Psoas muscle (tissue), 8 donors: ENCODE measurements at places on chromosomes 2 and 18.

- DNase-seq = no peak
These were observed 88.8 kb upstream of the DNMT3A start for GRCh38 chr2:25430556-25430955.

DNA sequence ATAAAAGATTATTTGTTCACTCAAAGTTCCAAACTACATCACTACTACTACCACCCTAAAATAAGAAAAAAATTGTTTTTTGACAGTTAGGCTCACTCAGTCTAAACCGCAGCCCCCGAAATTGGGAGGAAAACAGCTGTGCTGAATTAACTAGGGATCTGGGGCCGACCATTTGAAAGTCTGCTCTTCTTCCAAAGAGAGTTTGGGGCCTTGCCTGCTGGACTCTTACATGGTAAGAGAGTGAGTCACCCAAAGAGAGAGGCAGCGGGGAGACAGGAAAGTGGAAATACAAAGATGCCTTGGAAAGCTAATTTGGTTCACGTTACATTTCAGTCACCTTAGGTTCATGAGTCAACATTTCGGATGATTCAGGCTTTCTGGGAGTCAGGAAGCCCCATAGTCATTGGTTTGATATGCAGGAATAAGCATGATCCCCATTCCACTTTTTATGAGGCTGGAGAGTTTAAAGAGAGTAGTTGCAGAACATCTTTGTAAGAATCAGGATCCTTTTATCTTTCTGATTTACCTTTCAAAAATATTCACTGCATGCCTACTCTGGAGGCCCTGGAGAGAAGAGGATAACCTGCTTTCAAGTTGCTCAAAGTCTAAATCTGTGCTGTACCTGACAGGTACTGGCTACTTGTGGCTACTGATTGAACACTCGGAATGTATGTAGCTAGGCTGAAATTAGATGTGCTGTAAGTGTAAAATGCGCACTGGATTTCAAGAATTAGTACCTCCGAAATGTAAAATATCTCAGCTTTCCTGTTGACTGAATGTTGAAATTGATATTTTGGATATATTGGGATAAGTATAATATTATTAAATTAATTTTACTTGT lies 995 bp upstream of the RTN4 start:
- DNase-seq = peak; percentile 57

DNA sequence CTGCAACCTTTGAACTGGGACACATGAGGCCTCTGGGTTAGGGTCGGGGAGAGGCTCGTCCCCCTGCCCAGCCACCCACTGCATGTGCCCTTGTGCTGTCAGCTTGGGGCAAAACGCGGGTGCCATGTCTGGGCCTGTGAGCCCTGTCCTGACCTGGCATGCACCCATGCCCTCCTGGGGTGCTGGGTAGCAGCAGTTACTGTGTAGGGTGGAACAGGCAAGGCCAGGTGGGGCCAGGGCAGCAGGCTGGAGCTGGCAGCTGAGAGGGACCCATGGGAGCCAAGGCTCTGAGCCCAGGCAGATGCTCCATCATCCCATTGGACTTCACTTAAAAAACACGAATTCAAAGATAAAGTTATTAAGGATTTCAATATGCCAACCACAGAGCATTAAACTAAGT lies 133.8 kb upstream of the REV1 start:
- no peak for DNase-seq

- DNase-seq = no peak
These were observed at the start of gene SERPINB11 for GRCh38 chr18:63702660-63703059. Gene SERPINB11 (plus strand): TSS chr18:63702960. CDS start chr18:63710194, 7,234 bp downstream.

- no peak for DNase-seq
These were observed 360.9 kb upstream of the ACVR2A start for GRCh38 chr2:147483911-147484310.

DNA sequence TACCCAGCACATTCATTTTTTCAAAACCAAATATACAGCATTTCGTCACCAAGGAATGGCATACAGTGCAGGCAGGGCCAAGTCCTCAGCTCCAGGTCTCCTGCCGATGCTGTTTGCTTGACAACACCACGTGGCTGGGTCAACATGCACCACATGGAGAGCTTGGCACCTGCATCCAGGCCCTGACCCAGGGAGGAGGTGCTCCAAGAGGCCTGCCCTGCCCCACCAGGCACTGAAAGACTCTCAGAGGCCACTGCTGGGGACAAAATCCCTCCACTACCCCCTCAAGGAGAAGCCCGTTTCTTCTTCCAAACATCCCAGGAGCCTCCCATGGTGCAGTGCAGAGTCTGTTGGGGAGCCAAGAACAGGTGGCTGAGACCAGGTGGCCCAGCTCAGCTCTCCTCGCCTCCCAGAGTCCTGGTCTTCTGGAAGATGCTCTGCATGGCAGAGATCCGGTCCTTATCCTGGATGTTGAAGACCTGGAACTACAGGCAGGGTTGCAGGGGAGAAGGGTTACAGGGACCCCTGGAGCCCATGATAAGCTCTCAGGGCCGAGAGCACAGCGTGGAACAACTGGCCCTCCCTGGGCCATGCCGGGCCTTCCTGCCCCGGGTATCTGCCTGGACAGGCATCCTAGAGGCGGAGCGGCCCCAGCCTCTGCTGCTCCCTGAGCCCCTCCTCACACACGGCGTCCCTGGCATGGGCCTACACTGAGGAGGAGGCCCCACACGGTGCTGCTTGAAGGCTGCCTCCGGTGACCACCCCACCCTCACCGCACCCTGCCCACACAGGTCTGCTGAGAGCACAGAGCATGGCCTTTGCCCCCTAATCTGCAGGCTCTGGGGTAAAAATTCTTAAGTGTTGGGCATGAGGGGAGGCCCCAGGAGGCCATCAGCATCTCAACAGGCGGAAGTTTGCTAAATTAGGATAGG lies 9.0 kb downstream of the MAB21L4 start:
- DNase-seq = no peak

- no peak for DNase-seq
These were observed 34.0 kb downstream of the LOXHD1 start for GRCh38 chr18:46622999-46623398.

DNA sequence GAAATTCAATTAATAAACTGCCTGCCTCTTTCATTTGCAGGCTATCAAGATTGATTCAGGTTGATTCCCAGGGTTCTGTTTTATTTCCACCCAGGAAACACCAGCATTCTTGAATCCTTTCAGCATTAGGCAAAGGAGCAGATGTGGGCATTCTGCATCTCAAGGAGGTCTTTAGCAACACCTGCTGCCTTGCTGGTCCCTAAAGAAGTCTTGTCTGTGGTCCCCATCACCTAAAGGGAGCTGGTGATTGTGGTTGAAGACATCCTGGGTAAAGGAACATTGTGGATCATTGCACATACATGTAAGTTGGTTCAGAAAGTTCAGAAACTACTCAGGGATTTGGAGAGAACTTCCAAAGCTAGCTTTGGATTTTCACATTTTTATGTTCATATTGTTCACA lies 78.3 kb downstream of the EVA1A start:
- DNase-seq = no peak

DNA sequence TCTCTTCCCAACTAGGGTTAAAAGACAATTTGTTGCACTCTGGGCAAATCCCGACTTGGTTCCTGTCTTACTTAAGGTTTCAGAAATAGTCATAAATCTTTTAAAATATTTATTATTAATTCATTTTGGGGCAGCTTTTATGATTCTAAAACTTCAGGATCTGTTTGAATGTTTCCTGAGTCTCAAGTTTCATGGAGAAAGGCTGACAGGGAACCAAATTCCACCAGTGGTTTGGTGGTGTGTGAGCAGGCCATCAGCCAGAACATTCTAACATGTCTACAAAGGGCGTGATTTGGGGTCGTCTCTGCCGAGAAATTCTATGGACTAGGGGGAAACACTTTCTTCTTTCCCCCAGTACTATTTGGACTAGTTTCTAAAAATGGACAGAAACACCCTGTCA lies 366.4 kb downstream of the ZNF521 start:
- DNase-seq = no peak

GRCh38 chr2:207238831-207239701 lies 73.3 kb upstream of the KLF7 start:
- DNase-seq = peak; percentile 70

DNA sequence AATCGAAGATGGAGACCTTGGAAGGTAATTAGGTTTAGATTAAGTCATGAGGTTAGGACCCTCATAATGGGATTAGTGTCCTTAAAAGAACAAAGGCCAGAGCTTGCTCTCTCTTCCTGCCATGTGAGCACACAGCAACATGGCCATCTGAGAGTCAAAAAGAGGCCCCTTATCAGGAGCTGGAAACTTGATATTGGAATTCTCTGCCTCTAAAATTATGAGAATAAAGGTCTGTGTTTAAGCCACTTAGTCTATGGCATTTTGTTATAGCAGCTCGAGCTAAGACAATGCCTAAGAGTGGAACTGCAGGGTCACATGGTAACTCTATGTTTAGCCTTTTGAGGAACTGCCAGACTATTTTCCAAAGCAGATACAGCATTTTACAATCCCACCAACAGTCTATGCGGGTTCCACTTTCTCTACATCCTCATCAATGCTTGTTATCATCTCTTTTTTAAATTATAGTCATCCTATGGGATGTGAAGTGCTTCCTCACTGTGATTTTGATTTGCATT lies 42.4 kb downstream of the THADA start:
- no peak for DNase-seq

GRCh38 chr2:31255911-31256571 lies 22.1 kb downstream of the EHD3 start:
- no peak for DNase-seq

DNA sequence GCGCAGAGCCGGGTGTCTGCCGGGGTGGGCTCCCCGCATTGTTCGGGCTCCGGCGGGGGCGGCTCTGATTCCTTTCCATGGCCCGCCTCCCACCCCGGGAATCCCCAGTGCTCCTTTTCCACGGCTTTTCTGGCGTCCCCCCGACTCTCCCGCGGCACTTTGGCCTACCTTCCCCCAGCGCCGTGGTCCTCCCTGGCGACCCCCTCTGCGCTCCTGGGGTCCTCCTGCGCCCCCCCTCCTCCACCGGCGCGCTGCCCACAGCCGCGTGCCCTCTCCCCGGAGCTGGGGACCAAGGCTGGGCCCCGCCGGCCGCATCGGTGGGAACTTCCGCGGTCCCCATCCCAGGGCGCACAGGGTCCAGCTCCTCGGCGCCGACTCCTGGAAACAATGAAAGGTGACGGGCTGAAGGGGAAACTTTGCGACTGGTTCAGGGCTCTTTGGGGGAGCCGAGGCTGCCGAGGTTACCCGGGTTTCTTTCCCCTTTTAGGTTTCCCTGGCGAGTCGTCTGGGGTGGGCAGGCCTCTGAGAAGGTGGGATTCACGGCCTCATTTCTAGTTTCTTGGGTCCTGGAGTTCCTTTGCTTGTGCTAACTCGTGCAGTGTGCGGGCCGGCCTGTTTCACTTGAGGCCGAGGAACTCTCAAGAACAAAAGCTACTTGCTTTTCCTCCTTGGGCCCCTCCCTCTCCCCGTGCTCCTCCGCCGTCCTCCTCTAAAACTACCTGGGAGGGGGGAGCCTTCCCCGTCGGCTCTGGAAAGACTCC lies 2.2 kb downstream of the TGIF1 start:
- peak; percentile 42 for DNase-seq

DNA sequence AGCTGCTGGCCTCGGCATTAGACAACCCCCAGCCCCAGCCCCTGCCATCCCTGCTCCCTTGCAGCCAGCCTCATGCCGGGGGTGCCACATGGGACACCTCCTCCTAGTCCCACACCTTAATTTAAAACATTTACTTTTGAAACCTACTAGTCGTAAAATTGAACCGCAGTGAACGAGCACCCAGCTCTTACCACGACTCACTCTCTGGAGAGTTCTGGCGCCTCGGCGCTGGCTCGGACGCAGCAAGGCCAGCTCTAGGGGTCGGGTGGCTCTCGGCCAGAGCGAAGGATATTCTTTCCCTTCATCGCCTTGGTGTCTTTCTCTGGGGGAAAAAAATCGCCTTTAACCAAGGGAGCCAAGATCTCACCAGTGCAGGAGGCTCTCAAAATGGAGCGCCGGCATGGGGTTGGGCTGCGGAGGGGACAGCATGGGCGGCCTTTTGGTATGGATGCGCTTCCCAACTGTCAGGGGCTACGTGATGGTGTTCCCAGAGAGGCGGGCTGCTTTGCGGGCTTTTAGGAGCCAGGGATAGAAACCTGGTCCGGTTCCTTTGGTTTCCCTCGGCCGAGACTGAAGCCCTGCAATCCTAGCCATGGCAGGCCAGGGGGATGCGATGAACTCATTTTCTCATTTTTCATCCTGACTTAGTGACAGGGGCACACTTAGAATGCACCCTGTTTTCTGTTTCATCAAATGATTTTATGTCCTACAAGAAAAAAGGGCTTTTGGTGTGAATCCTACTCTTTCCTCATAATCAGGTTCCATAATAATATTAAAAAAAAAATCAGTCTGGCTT lies 2.0 kb downstream of the HPCAL1 start:
- DNase-seq = no peak

- no peak for DNase-seq
These were observed 185.8 kb downstream of the NDUFA10 start for GRCh38 chr2:239839306-239839705.

DNA sequence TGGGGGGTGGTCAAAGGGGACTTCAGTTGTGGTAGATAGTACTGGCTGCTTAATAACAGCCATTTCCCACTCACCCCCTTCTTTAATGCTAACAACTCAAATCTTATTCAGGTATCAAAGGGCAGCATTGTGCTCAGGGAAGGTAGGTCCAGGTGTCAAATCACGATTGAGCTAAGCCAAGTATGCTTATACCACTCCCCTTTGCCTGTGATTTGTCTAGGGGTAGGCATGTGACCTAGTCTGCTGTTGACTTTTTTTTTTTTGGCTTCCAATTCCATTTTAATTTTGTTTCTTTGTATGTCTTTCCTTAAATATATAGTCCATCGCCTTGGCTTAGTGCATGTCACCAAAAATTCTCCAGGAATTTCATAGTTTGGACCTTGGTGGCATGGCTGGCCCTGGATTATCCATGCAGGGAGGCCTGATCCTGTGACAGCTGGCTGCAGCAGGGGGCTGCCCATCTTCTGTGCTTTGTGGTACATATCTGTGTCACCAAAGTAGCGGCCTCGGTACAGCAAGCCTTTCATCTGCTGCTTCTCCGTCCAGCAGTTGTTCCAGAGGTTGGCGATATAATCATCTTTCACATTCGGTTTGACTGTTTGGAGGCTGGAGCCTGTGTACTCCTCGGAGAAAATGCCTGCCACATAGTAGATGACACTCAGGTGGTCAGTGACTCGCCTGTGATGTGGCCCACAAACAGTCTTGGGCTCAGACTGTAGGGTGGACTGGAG lies 68.1 kb upstream of the SPRED2 start:
- DNase-seq = no peak

- DNase-seq = no peak
These were observed 20.0 kb downstream of the ME2 start for GRCh38 chr18:50898919-50899318.

GRCh38 chr2:205700331-205701132 lies 18.2 kb downstream of the NRP2 start:
- no peak for DNase-seq

GRCh38 chr2:21231985-21232384 lies 108.2 kb downstream of the TDRD15 start:
- DNase-seq = no peak

GRCh38 chr18:31100436-31101182 lies 1.6 kb downstream of the DSC2 start:
- no peak for DNase-seq

DNA sequence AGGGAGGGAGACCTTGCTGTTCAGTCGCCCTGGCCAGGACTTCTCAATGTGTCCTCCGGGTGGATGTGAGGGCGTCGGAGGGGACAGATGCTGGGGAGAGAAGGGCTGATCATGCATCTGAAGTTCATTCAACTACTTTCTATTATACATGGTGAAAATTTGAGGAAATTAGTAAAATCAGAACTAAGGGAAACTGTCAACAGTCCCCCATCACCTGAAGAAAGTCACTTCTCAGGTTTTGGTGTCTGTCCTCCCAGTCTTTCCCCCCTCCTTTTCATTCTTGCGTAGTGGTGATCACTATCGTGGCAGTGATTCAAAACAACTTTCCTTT lies 17.4 kb upstream of the ACKR3 start:
- DNase-seq = no peak
